ENCODE measurements at places on chromosomes 2 and 18. TPM values are rescaled to one million over a fixed set of nuclear protein-coding genes. Genes with fewer than 3 reads are reported as not detected.

The KCNK3 gene
- 5.3 TPM for polyA plus RNA-seq

The ATP8B1 gene
- polyA plus RNA-seq = 25.1 TPM

The DOK1 gene
- 10.5 TPM for polyA plus RNA-seq

The GCG gene
- not detected for polyA plus RNA-seq

The LOXHD1 gene
- 0.78 TPM for polyA plus RNA-seq

The TRIM43 gene
- 0.30 TPM for polyA plus RNA-seq

The CERKL gene
- polyA plus RNA-seq = 13.3 TPM

The FAM237A gene
- polyA plus RNA-seq = not detected

The DYNAP gene
- polyA plus RNA-seq = 0.12 TPM

The GALNT14 gene
- polyA plus RNA-seq = 58.6 TPM

- no peak for DNase-seq
These were observed 10.9 kb upstream of the DNAJB2 start for GRCh38 chr2:219268294-219268693.

DNA sequence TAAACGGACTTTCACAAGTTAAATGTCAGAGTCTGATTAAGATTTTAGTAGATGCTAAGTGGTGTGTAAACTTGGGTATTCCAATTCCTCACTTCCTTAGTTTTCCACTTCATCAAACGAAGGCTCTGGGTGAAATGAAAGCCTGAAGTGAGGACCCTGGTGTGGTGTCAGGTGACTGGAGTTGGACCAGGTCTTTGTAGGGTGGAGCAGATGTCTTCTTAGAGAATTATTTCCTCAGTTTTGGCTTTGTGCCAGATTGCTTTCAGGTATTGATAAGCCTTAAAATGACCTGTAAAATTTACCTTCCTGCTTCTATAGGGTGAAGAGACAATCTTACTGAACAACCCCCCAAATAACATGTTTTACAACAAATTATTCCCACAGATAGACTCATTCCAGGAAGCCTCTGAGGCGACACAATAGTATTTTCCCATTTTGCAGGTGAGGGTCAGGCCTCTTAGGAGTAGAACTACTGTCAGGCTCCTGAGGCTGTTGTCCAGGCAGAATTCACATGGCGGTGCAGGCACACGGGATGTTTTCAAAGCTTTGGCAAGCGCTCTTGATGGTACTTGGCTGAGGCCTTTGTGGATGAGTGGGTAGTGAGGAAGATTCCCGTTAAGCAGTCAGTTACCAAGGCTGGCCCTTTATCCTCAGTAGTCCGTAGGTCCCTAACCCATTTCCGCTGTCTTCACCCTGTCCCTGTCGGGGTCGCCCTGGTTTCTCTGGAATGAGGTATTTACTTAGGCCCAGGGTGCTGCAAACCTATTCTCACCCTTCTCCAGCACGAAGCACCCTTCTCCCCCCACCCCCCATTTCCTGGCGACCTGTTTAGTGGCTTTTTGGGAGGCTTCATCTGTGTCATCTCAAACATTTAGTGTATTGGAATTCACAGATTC is 6.6 kb downstream of the RPS7 start:
- DNase-seq = no peak

GRCh38 chr2:228703152-228703551 is 521.7 kb upstream of the SPHKAP start:
- no peak for DNase-seq

DNA sequence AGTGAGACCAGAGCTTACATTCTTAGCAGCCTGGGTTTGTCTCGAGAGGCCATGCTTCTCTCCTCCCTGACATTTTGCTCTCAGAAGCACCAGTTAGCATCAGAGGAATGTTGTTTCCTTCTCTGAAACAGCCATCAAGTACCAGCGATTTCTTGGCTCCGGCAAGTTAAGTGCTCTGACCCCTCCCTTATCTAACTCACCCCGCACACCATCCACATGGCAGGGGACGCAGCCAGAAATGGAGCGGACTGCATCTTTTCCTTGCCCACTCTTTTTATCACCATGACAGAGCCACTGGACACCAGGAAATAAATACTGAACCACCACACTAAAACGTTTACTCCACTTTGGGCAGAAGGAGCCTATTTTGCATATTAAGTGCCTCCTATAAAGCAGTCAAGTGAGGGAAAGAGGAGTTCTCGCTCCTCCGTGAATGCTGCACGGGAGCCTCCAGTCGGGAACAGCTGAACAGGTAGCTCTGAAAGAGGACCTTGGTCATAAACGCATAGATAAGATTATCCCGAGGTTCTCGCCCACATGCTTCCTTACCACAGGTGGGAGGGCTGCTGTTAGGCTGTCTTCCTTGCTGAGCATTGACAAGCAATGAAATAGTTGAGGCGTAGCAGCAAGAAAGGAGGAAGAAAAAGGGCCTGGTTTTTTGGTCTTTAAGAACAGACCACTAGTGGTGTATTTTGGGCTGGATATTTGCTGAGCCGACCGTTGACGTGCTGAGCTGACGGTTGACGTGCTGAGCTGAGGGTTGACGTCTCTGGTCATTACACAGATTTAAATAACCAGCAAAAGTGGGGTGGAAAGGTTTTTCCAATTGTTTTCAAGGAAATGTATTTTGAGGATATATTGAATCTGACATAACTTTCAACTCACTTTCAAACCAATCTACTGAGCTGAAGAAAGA is 71.4 kb upstream of the ITGB6 start:
- DNase-seq = no peak

- no peak for DNase-seq
These were observed 588 bp downstream of the OTX1 start for GRCh38 chr2:63051042-63051794.

GRCh38 chr2:237464757-237465391 is 22.2 kb upstream of the MLPH start:
- no peak for DNase-seq

- no peak for DNase-seq
These were observed 13.7 kb downstream of the COL5A2 start for GRCh38 chr2:189165656-189166380.

DNA sequence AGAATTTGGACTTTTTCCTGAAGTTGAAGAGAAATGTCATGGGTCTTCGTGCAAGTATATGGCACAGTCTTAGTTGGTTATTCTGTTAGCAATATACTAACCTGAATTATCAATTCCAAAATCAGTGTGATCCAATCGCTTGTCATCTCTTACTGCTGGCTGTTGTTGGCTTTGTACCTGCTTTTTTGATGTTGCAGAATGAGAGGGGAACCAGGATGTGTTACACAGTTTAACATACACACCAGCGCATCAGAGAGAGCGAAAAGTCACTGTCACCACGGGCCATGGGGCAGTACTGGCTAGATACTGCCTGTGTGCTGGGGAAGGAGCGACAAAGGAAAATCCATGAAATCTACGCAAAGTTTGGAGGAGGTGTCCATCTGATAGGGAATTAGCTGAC is 59.3 kb upstream of the SPP2 start:
- no peak for DNase-seq

- DNase-seq = no peak
These were observed 110.3 kb downstream of the SP3 start for GRCh38 chr2:173854840-173855239.

DNA sequence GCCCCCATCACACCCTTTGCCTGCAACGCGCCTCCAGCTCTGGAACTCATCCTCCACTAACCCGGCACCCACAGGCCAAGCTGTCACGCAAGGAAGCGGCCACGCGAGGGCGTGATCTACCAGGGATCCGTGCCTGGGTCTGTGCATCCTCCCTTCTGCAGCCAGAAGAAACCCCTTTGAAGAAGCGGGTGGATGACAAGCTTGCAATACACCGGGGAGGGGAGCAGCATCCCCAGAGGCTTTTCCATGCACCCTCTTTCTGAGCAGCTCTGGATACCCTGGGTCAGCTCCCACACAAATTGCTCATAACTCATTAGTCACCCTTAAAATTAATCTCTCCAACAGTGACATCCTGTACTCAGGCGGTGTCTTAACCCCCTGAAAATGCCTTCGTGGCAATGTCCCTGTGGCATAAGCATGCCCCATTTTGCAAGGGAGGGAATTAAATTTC is 47.6 kb downstream of the PDCL3 start:
- DNase-seq = peak; percentile 56

GRCh38 chr2:131044075-131044756 is 49.0 kb downstream of the FAM168B start:
- no peak for DNase-seq
